NCI-H524 treated with DMSO at 0.1 percent for 48 hours (cell line): ENCODE measurements at places on chromosomes 1 and 21.

GRCh38 chr1:44694863-44695478, 20.5 kb downstream of the ARMH1 start:
- DNase-seq, result no peak

- no peak for DNase-seq
Observed at GRCh38 chr1:29970747-29971325, 734.5 kb downstream of the PTPRU start.

DNA sequence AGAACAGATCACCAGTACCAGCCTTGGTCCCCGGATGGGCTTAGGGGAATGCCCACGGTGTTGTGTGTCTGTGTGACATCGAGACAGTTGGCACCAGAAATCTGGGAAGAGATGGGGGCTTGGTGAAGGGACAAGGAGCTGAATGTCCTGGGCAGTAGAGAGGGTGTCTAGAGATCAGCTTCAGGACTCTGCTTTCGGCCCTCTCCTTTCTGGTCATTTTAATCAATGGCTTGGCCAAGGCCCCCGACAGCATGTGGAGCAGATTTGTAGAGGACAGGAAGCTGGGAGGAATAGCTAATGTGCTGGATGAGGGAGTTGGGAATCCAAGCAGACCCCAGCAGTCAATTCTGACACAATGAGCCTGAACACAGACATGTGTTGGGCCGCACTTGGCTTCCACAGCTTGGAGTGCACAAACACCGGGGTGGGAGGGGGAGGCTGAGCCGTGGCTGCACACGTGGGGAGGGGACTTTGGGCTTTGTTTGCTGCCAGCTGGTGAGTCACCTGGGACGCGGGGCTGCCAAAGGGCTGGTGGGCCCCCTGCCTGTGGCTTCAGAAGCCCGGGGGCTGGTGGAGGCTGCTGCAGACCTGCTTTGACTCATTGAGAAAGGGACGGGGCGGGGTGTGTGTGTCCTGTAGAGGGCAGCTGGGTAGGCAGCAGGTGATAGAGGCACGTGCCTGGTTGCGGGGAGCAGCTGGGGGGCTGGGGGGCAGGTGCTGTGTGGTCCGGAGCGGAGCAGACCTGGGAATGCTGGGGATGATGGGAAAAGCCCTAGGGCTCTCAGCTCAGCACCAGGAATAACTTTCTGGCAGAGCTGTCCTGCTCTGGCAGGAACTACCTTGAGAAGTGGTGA, 20.9 kb downstream of the SLC1A7 start:
- DNase-seq, result peak; percentile 81

DNA sequence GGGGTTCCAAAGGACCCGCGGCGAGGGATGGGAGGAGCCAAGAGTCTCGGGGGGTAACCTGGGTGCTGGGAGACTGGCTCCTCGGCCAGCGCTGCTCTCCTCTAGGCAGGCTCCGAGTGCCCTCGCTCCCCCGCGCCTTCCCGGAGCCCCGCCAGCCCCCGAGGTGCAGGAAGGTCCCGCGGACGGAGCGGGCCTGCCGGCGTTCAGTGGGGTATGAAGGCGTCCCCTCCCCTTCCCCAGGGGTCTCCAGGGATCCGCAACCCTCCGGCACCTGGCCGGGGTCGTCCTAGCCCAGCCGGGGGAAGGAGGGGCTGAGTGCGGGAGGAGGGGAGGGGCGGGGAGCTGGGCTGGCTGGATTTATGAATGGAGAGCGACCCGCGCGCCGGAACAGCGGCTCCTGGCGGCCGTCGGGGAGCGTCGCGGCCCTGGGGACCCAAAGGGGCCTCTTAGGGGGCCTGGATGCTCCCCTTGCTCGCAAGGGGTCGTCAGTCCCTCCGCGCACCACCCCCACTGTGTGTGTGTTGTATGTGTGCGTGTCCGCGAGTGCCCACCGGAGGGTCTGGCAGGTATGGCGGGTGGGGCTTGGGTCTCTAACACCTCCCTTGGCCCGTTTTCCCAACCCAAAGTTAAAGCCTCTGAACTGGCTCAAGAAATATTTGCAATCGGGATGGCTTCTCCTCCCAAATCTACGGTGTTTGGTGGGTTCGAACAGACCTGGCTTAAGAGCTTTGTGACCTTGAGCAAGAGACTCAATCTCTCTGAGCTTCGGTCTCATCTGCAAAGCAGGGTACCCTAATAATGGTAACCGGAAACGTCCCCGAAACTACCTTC, 642 bp downstream of the HCRTR1 start:
- no peak for DNase-seq

GRCh38 chr1:185719021-185719420, 15.2 kb upstream of the HMCN1 start:
- no peak for DNase-seq

DNA sequence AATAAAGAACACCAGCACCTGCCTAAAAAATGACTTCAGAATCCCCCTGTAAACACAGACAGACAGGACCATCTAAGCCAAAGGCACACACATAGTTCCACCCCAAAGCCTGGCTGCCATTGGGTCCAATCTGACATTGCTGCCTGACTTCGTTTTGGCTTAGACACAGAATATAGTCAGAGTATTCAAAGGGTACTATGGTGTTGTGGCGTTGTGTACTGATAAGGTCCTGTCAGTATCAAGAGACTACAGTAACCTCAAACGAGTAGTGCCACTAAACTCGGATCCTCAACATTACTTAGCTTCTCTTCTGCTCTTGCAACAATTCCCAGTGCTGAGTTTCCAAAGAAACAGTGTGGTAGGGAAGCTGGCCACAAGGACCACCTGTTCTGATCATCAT, 169.3 kb upstream of the NR5A2 start:
- no peak for DNase-seq

GRCh38 chr1:218785928-218786327, 387.8 kb upstream of the LYPLAL1 start:
- no peak for DNase-seq

DNA sequence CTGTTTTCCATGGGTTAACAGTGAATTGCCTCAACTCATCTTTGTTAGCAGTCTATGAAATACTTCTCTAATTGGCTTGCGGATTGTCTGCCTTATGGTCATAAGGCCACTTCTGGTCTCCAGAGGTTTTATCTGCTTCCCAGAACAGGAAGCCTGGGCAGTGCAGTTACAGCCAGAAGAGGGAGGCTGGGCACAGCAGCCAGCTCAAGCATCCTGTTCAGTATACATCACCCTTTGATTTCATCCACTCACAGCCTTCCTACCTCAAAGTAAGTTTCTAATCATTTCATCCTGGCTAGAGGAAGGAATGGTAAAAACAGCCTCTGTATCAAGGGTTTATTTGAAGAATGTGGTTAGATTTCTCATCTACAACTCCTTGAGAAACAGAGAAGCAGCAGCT, 311.5 kb upstream of the DEPDC1 start:
- DNase-seq, result no peak

DNA sequence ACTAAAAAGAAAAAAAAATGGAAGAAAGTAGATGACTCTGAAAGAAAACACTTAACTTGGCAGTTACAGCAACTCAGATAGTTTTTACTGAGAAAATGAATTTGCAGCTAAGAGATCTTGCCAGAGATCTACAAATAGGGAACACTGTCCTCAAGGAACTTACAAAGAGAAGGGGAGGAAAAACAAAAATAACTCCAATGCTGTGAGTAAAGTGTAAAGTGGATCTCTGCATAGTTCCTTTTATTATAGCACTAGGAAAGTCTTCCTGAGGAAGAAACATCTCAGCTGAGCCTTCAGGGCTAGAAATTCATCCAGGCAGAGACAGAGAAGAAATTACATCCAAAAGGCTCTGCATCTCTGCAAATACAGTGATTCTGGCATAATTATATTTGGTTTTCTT, 3.9 kb downstream of the CD1B start:
- no peak for DNase-seq

DNA sequence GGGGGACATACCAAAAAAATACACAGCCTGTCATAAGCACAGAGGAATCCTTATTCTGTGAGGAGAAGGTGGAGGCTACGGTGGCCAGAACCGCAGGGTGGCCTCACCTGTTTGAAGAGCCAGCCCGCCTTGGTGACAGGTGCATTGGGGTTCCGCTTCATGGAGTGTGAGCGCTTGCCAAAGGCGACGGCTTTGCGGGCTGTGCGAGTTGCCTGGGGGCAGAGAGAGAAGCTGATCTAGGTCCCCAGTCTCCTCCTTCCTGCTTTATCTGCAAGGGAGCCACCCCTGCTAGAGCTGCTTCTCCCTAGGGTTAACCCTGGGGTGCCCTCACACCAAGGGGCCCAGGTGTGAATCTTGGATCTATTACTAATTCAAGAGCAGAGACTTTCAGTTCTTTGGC, 54.3 kb upstream of the GOLT1A start:
- DNase-seq, result no peak

DNA sequence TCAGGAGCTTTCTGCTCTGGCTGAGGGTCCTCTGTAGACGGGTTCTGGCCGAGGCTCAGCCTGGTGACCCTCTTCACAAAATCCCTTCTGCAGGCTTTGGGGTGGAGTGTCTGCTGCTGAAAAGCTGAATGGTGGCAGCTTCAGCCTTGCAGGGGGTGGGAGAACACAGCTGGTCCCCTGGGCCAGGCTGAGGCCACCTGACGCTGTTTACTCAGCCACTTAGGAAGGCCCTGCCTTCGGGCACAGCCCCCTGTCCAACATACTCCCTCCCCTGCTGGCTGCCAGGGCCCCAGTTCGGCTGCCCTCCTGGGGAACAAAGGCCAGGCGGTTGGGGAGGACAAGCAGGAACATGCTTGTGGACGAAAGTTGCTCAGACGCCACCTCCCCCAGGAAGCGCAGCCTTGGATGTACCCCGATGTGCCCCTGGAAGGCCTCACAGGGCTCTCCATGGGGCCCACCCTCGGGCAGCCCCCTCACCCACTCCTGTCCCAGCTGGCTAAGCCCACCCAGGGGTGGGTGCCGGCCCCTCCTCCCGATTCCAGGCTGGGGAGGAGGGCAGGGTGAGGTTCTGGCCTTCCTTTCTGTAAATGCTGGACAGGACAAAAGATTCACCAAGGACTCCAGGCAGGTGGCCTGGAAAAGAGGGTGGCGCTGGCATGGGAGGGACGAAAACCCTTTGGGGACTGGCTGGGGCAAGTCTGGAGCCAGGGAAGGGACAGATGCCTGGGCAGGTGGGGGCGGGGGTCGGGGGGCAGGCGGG, at the start of gene ANKRD65:
Gene ANKRD65 (minus strand): TSS at position 130 of the 760 bp plus-strand sequence. CDS start 271 bp downstream, outside the sequence.
- DNase-seq, result peak; percentile 80

GRCh38 chr1:21724098-21724497, 54.9 kb upstream of the RAP1GAP start:
- DNase-seq, result no peak

DNA sequence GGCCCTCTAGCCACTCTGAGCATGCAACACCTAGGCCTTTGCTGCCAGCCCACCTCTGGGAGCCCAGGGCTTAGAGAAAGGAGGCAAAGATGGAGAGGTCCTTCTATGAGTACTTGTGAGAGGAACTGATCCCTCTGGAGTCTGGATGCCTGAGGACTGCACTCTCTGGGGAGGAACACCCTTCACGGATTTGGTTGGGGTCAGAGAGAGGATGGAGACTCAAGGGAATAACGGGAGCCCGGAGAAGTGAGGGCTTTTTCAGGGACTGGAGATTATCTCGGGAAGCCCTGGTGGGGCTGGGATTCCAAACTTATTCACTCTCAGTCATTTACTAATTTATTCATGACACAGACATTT, 413 bp upstream of the C1orf232 start:
- DNase-seq, result no peak

DNA sequence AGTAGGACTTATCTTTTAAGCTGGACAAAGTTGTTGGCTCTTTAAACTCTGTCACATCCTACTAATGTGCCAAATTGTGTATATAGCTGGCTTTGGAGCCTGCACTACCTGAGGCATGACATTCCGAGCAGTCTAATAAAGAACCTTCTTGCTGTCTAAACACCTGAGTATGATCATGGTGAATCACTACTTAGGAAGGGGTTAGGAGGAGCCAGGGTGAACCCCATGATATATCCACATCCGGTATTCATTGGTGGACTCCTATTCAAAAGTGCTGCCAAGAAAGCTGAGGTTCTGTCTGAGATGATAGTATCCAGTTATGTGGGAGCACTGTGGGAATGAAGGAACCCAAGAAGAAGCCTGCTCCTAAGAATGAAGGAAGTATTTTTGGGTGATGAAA, 27.1 kb downstream of the CRNN start:
- DNase-seq, result no peak

DNA sequence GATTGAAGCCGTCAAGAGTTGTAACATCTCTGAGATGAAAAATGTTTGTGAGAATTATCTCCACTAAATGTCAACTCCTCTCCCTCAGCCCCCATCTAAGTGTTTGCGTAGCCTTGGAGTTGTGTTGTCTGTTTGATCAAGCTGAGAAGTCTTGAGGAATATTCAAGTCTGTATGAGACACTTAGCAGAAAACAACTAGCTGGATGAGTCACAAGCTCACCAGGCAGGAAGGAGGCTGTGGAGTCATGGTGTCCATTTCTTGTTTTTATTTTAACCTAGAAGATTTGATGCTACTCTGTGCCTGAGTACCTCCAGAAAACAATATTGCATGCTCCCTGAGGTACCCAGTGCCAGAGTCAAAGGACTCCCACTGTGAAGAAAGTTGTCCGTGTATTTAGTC, 211.6 kb upstream of the PLXNA2 start:
- DNase-seq, result no peak

GRCh38 chr1:204250428-204251030, 36.7 kb upstream of the GOLT1A start:
- no peak for DNase-seq

GRCh38 chr1:209810783-209811182, 4.8 kb upstream of the IRF6 start:
- no peak for DNase-seq
